ENCODE measurements at places on chromosomes 4 and X.
A peak's percentile ranks its signal among the peaks of the same experiment; 100 is the strongest.

DNA sequence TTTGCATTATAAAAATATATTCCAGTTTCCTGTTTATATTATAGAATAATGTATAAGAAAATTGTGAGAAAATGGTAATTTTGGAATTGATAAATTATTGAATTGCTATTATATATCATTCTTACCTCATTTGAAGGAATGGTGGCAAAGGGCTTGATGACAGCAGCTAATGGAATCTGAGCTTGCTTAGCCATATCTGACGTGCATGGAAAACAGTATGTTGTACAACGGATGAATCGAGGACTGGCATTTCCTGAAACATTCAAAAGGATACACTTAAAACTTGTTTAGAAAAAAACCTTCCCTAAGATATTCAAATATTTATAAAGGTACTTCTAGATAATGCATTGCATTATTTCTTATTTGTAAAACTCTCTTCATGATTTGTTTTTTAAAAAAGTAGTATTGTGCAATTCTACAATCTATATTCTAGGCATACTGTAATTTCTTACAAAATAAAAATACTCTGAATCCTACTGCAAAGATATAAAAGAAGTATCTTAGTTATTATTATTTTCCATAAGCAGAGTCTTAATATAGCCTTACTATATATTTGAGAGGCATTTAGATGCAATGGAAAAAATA lies 38.3 kb downstream of the SEC24D start:
- DNase-seq, result no peak

GRCh38 chrX:141142946-141143345 lies 34.0 kb downstream of the LDOC1 start:
- DNase-seq, result no peak

GRCh38 chr4:166657261-166657660 lies 577.0 kb downstream of the SPOCK3 start:
- no peak for DNase-seq

- DNase-seq, result no peak
Observed at GRCh38 chrX:44980883-44981282, 107.9 kb downstream of the KDM6A start.

GRCh38 chr4:71212216-71212615 lies 126.6 kb upstream of the SLC4A4 start:
- DNase-seq, result no peak

DNA sequence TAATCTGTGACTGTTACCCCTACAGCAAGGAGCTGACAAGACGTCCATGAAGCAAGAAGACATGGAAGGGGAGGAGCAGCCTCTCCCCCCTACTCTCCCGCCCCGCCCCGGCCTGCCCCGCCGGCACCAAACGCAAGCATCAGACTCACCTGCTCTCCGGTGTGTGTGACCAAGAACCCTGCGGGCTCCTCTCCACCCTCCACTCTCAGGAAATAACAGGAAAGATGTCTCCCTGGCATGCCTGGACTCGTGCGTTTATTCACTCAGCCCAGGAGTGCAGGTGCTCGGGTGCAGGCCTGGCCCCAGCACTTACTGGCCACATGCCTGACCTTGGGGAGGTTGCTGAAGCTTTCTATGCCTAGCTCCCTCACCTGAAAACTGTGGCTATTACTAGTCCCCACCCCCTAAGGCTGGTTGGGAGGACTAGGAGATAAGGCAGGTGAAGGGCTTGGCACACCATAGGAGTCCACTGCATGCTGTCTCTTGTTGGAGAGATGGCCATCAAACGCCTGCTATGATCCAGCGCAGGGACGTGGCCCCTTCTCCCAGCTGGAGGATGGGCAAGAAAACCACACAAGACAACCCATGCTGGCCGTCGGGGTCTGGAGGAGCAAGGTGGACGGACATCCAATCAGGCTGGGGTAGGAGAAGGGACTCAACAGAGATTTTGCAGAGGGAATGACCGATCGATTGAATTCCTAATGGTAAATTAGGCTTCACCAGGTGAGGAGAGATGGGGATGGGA lies 34.9 kb upstream of the CLDN24 start:
- no peak for DNase-seq

DNA sequence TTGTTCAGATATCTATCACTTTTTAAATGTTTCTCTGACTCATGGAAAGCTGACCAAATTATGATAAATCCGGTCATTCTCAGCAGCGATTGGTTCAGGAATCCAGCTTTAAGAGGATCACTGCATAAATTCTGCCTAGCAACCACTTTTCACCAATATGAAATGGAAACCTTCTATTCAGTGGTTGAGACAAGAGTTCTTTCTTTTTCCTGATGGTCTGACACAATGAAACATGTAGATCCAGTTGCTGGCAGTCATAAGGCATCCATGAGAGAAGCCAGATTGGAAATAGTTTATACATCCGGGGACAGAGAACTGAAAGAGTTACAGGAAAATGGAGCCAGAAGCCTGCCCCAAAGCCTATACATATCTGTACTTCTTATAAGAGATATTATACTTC lies 27.2 kb downstream of the MAB21L2 start:
- no peak for DNase-seq

DNA sequence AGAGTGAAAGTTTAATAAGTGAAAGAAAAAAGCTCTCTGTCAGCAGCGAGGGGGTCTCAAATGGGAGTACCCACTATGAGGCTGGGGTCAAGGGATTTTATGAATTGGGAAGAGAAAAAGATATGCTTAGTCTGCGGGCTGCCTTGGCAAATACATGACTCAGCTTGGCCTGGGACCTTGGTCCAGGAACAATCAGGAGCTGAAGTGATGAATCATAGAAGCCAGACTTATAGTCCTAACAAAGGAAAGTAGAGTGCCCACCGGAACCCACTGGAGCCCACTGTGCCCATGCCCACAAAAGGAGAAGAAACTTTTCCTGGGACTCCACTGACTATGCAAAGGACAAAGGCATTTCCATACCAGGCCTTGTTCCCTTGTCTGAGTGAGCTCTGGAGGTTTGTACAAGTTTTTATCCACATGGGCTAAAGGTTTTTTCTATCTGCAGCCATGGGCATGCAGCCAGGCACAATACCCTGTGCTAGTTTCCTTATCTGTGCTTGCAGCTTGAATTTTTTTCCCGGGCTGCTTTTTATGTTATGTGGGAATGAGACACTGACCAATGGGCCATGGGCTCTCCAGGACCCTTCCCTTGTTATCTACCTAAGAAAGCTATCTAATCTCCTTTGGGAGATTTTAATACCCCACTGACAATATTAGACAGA lies 201.7 kb downstream of the FAM133A start:
- DNase-seq, result no peak

DNA sequence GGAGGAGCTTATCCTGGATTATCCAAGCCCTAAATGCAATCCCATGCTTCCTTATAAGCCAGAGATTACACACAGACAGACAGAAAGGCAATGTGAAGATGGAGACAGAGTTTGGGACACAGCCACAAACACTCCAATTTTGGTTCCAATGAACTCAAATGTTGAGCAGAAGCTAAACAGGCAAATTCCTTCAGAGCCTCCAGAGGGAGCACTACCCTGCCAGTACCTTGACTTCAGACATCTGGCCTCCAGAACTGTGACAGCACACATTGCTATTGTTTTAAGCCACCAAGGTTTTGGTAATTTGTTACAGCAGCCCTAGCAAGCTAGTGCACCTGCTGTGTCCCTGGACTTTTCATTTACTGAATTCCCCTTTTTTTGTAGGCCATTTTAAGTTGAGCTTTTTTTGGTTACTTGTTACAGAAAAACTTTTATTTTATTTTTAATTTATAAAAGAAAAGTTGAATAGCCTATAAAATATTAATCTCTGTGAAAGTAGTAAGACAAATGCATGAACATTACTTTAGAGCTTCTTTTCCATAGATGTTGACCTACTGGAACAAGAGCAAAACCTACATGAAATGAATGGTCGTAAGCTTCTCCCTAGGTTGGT lies 33.4 kb upstream of the SRD5A3 start:
- DNase-seq, result peak; percentile 47

DNA sequence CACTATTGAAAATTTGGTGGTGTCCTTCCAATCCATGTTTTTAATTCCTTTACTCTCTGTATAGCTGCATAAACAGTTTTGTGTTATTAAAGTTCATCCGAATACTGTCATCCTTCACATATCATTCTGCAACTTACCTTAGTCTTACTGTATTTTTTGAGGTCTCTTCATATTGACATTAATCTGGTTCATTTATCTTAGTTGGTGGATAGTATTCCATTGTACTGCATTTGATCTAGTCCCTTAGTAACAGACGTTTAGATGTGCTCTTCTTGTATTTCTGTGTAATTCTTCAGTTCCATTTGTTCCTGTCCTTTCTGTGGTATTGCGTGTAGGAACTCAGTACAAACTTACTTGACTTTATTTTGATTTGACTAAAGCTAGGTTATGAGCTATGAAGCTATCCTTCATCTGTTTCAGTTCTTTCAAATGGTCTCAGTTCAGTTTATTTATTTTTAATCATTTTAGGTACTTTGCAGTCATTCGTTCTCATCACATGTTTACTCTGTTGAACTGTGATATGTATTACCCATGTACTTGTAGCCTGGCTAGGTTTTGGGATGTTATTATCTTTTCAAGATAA lies 41.3 kb downstream of the RAPGEF2 start:
- no peak for DNase-seq

DNA sequence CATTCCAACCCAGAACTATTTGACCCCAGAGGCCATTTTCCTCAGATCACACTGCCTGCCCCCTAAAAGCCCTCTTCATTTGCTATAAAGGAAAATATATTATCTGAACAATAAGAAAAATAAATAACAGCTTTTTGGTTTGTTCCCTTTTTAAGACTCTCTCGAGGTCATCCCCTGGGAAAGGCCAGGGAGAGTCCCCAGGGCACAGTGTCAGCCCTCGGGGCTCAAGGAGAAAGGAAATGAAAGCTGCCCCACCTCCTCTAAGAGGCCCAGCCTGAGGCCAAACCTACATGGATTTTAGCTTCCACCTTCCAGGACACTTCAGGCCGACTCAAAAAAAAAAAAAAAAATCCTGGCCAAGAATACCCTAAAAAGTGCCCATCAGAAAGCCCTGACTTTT lies 97.6 kb downstream of the SH3KBP1 start:
- no peak for DNase-seq

DNA sequence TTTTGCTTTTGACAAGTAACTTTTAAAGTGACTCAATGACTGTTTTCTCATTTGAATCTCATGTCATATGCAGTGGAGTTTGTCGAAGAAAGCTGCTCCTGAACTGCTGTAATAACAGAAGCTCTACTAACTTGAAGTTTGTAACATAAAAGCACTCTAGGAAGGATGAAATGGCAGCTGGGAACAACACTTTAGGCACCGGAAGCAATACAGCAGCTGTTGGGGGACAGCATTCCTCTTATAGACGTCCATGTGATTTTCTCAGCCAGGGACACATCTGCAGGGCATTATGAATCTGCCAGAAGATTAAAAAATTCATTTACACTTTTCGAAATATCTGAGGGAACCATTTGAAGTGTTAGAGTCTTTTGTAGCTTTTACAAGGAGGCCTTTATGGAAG lies 1035.8 kb downstream of the ADGRL3 start:
- no peak for DNase-seq

- no peak for DNase-seq
Observed at GRCh38 chr4:118950929-118951570, 62.4 kb downstream of the SYNPO2 start.

DNA sequence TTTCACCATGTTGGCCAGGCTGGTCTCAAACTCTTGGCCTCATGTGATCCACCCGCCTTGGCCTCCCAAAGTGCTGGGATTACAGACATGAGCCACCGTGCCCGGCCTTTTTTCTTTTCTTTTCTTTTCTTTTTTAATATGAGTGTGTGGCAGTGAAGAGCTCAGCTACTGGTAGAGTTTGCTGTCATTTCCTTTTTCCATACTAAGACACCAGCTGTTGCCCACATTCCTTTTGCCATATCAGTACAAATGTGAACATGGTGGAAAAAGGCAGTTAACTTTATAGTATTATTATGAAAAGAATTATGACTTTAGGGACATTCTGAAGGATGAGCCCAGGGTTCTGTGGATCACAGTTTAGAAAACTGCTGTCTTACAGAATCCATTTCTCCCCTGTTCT lies 69.8 kb downstream of the EGF start:
- DNase-seq, result no peak

DNA sequence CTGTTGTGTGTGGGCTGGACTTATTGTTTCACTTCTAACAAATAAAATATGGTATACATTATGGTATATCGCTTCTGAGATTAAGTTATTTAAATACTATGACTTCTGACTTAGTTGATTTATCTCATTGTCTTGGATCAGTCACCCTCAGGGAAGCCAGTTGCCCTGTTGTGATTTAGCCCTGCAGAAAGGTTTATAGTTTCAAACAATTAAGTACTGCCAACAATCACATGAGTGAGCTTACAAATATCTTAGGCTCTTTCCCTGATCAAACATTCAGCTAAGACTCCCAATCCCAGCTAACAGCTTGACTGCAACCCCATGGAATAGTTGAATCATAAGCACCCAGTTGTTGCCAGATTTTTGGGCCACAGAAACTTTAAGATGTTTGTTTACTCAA lies 85.4 kb downstream of the MAGEC1 start:
- DNase-seq, result no peak

All from D341Med (cell line).